ENCODE measurements at places on chromosomes 5 and 9.

GRCh38 chr9:133653638-133654037 is 17.5 kb downstream of the DBH start:
- peak; percentile 84 for DNase-seq

- no peak for DNase-seq
Measured at GRCh38 chr5:7584749-7585148, 188.8 kb downstream of the ADCY2 start.

DNA sequence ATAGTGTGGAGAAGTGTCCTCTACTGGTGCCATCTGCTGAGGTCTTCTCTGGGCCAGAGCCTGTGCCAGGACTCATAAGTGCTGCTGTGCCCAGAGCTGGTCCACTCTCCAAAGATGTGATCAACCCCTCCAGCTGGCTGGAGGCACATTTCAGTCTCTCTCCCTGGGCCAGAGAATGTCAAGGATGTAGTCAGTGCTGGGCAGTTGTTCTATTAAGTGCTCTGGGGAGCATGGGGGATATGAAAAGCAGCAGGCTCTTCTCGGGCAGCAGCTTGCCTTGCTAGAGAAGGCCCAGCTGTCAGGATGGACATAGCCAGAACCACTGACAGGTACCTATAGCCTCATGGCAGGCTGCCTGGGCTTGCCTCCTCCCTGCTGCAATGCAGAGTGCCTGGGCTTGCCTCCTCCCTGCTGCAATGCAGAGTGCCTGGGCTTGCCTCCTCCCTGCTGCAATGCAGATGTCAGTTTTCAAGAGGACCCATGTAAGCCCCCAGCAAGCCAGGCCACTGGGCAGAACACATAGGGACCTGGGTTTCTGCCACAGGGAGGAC is 157.2 kb upstream of the PANK3 start:
- DNase-seq, result no peak

DNA sequence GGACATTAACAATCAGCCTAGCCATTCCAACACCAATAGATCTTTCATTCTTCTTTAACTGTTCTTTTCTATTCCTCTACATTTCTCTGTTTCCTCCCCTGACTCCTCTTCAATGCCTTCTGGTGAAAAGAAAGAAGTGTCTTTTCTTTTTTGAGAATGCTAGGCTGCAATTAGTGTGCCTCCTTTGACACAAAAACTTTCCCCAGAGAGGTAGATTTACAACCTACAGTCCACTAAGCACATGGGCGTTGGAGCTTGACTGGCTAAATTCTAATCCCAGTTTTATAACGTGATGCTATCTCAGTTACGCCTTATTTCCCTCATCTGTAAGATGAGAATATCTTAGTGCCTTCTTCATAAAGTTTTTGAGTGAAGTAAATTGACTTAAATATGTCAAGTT is 16.9 kb upstream of the ANKRD55 start:
- no peak for DNase-seq

DNA sequence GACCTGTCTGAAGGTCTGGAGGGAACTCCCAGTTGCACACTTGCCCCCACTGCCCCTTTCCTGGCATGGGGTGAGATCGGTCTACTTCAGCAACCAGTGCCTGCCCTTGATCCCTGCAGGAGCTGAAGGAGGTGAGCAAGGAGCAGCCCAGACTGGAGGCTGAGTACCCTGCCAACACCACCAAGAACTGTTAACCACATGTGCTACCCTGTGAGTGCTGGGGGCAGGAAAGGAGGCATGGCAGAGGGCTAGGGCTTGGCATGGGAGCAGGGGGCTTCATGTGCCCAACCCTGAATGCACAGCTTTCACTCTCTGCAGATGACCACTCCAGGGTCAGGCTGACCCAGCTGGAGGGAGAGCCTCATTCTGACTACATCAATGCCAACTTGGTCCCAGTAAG is 17.3 kb upstream of the SPTLC1 start:
- no peak for DNase-seq

DNA sequence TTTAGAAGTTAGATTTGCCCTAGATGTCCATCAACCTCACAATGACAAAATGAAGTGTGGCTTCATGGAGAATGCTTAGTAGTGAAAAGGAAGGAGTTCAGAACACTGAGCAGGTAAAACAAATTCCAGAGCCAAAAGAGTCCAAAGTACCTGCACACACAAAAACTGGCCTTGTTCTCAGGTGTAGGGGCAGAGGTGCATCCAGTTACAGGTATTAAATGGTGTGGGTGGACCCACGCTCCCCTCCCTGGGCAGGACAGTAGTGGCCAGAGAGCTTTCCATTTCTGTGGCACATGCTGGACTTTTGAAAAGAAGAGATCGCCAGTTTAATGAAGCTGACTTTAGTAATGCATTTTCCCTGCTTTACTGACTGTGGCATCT is 47.2 kb downstream of the SECISBP2 start:
- DNase-seq, result no peak

GRCh38 chr9:81666123-81666522 is 23.2 kb downstream of the TLE1 start:
- DNase-seq, result no peak

- no peak for DNase-seq
Measured at GRCh38 chr5:11385901-11386293, 518.3 kb downstream of the CTNND2 start.

DNA sequence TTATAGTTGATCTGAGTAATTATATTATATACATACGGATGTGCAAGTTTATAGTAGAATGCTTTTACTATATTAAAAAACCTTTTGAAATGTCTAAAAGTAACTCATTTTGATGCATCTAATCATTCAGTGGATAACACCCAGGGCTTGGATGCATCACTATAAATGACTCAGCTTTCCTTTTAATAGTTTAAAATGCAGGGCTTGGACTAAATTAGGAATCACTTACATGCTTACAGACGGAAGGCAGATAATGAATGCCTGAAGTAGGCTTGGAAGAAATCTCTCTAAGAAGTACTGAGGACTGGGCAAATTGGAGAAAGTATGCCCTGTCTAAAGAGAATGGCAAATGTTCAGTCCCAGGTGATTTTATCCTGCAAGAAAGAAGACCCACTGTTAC is 362.5 kb upstream of the CCNH start:
- DNase-seq, result no peak

GRCh38 chr9:137173796-137174664 is 2.2 kb upstream of the TMEM210 start:
- no peak for DNase-seq

GRCh38 chr5:157384971-157385709 is 74.9 kb upstream of the NIPAL4 start:
- DNase-seq, result no peak

- DNase-seq, result no peak
Measured at GRCh38 chr5:72057816-72058215, 49.5 kb upstream of the MAP1B start.

DNA sequence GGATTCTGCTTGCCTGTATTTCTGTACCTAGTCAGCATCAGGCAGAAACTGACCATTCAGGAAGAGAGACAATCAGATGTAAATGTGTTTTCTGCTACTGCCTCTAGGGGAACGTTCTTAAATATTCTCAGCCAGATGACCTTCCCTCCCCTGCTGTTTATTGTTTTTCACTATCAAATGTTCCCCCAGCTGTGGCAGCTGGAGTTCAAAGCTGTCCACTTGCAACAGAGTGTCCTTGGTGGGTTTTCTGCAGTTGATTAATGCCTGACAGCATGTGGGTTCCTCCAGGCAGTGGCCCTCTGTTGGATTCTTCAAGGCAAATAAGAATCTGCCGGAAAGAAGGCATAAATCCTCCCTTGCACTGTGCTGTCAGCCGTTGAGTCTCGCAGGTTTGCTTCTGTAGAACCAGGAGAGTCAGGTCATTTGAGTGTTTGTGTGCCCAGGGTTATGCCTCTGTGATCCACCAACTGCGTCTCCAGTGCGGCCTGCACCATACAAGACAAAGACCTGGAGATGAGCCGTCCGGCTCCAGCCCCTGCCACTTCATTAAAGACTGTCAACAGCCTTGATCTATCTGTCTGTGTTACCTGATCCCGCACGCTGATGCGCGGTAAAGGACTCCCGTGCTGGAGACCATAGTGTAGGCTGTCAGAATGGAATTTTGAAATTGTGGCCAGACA is 203.4 kb downstream of the GADD45G start:
- DNase-seq, result no peak

DNA sequence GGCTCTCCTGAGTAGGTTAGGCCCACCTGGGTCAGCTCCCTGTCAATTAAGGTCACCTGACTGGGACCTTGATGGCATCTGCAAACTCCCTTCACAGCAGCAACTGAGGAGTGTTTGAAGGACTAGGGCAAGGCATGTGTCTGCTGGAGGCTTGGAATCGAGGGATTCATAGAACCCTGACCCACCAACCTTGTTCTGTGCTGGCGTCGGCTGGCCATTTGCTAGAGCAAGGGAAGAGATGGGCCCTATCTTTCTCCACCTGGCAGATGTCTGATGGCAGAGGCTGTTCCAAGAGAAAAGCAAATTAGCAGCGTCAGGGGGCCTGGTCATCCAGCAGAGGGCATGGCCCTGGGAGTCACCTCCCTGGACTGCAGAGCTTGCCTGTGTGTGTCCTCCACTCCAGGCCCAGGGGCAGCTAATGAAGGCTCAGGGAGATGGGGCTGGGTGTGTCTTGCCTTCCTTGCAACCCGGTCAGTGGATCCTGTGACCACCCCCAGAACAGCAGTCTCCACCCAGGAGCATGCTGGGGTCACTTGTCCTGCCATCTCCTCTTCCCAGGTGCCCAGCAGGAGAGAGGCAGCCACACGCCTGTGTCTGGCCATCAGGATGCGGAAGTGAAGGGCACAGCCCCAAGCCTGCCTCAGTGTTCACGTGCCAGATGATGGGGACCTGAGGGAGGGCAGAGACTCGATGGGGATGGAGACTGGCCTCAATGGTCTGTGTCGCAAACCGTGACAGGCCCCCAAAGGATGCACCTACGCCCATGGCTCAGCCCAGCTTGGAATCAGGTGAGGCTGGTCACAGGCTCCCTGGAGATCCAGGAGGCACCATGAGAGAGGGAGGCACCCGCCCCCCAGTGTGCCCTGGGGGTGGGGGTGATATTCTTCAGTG is 53.9 kb downstream of the BARX1 start:
- no peak for DNase-seq

GRCh38 chr5:141095263-141095641 is 837 bp downstream of the PCDHB2 start:
- DNase-seq, result no peak

GRCh38 chr5:107319901-107320300 is 350.8 kb downstream of the EFNA5 start:
- no peak for DNase-seq

- DNase-seq, result no peak
Measured at GRCh38 chr5:150960791-150961396, 56.1 kb upstream of the ZNF300 start.

- no peak for DNase-seq
Measured at GRCh38 chr5:158727136-158727535, 372.6 kb downstream of the EBF1 start.

GRCh38 chr5:136057401-136058038 is 28.7 kb downstream of the TGFBI start:
- no peak for DNase-seq

GRCh38 chr5:134511796-134512660 is 13.4 kb upstream of the JADE2 start:
- no peak for DNase-seq

GRCh38 chr9:27473111-27473529 is 51.0 kb upstream of the IFNK start:
- DNase-seq, result no peak

- no peak for DNase-seq
Measured at GRCh38 chr9:87529671-87530070, 32.0 kb downstream of the DAPK1 start.

DNA sequence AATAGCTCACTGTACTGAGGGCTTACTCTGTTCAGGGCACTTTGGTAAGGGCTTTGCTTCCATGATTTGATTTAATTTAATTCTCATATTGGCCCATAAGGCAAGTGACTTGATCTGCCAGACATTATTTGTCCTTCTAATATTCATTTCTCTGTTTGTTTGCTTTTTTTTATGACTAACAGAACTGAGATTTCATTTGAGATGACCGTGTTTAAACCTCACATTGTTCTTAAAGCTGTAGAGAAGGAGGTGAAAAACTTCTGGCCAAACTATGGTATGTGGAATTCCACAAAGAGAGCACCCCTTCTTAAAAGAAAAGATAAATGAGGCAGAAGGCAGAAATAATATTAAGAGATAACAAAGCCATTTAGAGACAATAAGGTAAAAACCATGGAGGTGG is 775.6 kb upstream of the ACO1 start:
- no peak for DNase-seq

DNA sequence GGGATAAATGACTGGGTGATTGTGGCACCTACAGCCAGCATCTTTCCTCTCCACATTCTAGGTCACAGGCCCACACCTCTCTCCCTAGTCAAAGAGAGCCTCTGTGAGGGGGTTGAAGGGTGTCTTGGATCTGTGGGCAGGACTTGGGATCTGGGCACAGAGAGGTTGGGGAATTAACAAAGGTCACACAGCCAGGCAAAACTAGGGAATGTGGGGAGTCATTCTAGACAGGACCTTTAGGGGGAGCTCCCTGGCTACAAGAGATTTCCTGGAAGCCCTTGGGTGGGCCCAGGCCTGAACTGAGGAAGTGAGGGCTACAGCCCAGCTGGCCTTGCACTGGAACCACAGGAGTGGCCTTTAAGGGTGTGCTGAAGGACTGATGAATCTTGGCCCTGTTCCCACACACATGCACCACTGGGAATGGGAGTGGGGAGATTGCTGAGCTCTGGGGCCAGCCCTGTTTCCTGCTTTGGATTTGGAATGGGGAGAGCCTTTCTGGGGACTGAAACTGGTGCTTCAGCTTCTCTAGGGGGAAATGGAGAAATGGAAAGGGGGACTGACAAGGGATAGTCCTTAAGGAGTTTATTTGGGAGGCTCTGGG is 12.4 kb upstream of the CXXC5 start:
- DNase-seq, result no peak

DNA sequence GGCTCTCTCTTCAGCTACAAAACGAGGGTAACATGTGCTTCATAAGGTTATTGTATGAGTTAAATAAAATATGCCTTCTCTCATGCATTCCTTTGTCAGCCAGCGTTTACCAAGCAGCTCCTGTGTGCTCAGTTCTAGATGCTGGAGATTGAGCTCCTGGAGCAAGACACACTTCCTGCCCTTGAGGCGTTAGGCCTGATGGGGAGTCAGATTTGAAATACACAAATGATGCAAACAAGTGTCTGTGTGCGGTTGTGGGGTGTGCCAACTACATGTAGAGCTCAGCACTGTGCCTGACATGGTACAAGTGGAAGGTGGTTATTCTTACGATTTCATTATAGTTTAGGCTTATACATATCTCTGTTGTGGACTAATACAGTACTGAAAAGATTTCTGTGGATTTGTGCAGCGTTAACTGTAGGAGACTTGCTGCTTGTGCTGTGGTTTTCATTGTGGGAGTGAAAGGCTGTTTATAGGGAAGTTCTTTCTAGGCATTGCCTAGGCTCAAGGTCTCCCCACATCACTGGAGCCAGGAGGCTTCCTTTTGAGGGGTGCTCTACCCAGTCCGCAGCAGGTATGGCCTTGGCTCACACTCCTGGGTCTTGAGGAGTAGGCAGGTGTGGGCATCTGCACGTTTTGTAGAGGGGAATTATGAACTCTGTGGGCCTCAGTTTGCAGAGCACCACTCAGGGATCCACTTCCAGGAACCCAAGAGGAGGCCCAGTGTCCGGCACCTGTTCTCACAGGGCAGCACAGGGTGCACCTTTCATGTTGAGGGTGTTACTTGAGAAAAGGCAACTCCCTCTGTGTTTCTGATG is 39.8 kb upstream of the ANGPTL2 start:
- no peak for DNase-seq

GRCh38 chr5:103092676-103093075 is 27.3 kb downstream of the GIN1 start:
- no peak for DNase-seq

Measured in NCI-H1105 treated with DMSO at 0.1 percent for 48 hours (cell line).